ENCODE measurements at places on chromosomes 12 and 14. TPM values are rescaled to one million over a fixed set of nuclear protein-coding genes. Genes with fewer than 3 reads are reported as not detected.

The CLEC1B gene
- total RNA-seq = not detected

The ERC1 gene
- total RNA-seq = 20.8 TPM

The C3AR1 gene
- 3.9 TPM for total RNA-seq

The TAS2R14 gene
- total RNA-seq = 4.0 TPM

The ANO6 gene
- 24.4 TPM for total RNA-seq

The CCDC184 gene
- total RNA-seq = not detected

The OR6C65 gene
- total RNA-seq = not detected

The LMNTD1 gene
- 1.3 TPM for total RNA-seq

The AHNAK2 gene
- total RNA-seq = 5.2 TPM

The IAPP gene
- 3.6 TPM for total RNA-seq

The IFNG-AS1 gene
- not detected for total RNA-seq

The APOLD1 gene
- 10.1 TPM for total RNA-seq

The PTCSC3 gene
- not detected for total RNA-seq

The TAOK3 gene
- total RNA-seq = 15.6 TPM

The DPF3 gene
- total RNA-seq = 4.0 TPM

The STAC3 gene
- total RNA-seq = 2.0 TPM

The FAIM2 gene
- 1.0 TPM for total RNA-seq

The SYCP3 gene
- not detected for total RNA-seq

The TTC9 gene
- 2.6 TPM for total RNA-seq

The SERPINA6 gene
- 6.5 TPM for total RNA-seq

The C1QL4 gene
- not detected for total RNA-seq

The ABCB9 gene
- 5.2 TPM for total RNA-seq

The TPH2 gene
- total RNA-seq = 0.26 TPM

The NEUROD4 gene
- not detected for total RNA-seq

The DAO gene
- total RNA-seq = not detected

The TRHDE gene
- total RNA-seq = 10.9 TPM

The MMP19 gene
- total RNA-seq = 3.4 TPM

The VDR gene
- 3.1 TPM for total RNA-seq

The KRT6A gene
- total RNA-seq = not detected

The ATF1 gene
- total RNA-seq = 7.5 TPM

The NTN4 gene
- 47.7 TPM for total RNA-seq

The KCNA5 gene
- total RNA-seq = 2.6 TPM

The NRXN3 gene
- total RNA-seq = 2.3 TPM

The TEX22 gene
- total RNA-seq = 0.33 TPM

The PRKD1 gene
- 5.3 TPM for total RNA-seq

The SLC7A7 gene
- 6.9 TPM for total RNA-seq

The KRT5 gene
- 0.52 TPM for total RNA-seq

The SPSB2 gene
- total RNA-seq = 2.6 TPM

The RASSF9 gene
- total RNA-seq = 4.4 TPM

The DDX24 gene
- 48.0 TPM for total RNA-seq

The SYNDIG1L gene
- not detected for total RNA-seq

The CLEC7A gene
- total RNA-seq = 5.7 TPM

The RBP5 gene
- total RNA-seq = not detected

The KRT2 gene
- not detected for total RNA-seq

The MYF5 gene
- not detected for total RNA-seq

The DPPA3 gene
- not detected for total RNA-seq

The POTEG gene
- total RNA-seq = not detected

The PLEKHD1 gene
- 2.0 TPM for total RNA-seq

The DNAH10 gene
- 0.26 TPM for total RNA-seq

The RASSF8 gene
- 19.1 TPM for total RNA-seq

All from body of pancreas (tissue), 4 donors.